ENCODE measurements at places on chromosomes 3 and 15.
A peak's percentile ranks its signal among the peaks of the same experiment; 100 is the strongest.

- H3K4me1 ChIP-seq: peaks cover 15% of the 10 kb centered on the region
- no peak overlapping the region for H3K4me3 ChIP-seq
- no peak for DNase-seq
- H3K27ac ChIP-seq: no peak overlapping the region
- H3K27me3 ChIP-seq: no peaks in the 10 kb centered on the region
- peaks cover 23% of the 10 kb centered on the region for H3K36me3 ChIP-seq
These were observed 66.3 kb downstream of the LPP start for GRCh38 chr3:188220097-188220788.

- peak overlapping the region; percentile 96 for H3K27ac ChIP-seq
- H3K4me1 ChIP-seq: peaks cover 41% of the 10 kb centered on the region
- DNase-seq: no peak
- peak overlapping the region; percentile 34 for H3K4me3 ChIP-seq
These were observed 33.0 kb upstream of the GNB5 start for GRCh38 chr15:52224211-52224610.

- peak; percentile 25 for DNase-seq
- H3K27me3 ChIP-seq: no peaks in the 10 kb centered on the region
- H3K27ac ChIP-seq: peak overlapping the region; percentile 80
- H3K36me3 ChIP-seq: peaks cover 12% of the 10 kb centered on the region
- H3K4me1 ChIP-seq: peaks cover 31% of the 10 kb centered on the region
These were observed 694 bp downstream of the ABTB1 start for GRCh38 chr3:127673191-127674100.

- no peaks in the 10 kb centered on the region for H3K36me3 ChIP-seq
- H3K4me1 ChIP-seq: no peaks in the 10 kb centered on the region
- peaks cover 3% of the 10 kb centered on the region for H3K27me3 ChIP-seq
- no peak overlapping the region for H3K4me3 ChIP-seq
- H3K27ac ChIP-seq: no peak overlapping the region
These were observed 107.4 kb upstream of the IL12A start for GRCh38 chr3:159881208-159881607.

DNA sequence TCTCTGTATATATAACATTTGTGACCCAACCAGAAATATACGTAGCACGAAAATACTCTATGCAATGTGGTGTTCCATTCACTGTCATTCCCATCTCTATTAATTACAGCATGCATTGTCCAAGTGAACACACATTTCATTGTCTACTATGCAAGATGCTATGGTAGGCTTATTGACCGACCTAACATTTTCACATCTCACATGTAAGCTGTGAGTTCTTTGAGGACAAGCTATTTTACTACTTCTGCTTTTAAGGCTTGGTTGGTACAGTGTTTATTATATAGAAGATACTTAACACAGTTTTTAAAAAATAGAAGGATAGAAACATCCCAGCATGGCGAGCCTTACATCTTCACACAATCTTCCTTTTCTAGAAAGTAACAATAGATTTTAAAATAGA lies 164.4 kb downstream of the KLHL25 start:
- no peaks in the 10 kb centered on the region for H3K27me3 ChIP-seq
- H3K27ac ChIP-seq: peak overlapping the region; percentile 80
- DNase-seq: no peak
- H3K36me3 ChIP-seq: peaks cover 23% of the 10 kb centered on the region

DNA sequence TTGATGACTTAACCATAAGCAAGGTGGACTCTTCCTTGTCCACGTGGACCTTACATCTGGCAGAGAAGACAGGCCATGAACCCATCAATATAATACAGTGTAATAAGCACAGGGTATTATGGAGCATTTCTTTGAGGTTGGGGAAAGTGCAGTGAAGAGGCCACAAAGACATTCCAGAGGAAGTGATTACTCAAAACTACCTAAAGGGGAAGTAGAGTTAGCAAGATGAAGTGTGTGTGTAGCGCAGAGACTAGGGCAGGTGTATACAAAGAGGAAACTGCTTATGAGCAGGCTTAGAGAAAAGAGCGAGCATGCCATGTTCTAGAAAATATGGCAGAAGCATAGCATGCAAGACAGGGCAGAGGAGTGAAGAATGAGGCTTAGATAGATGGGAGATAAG lies 17.9 kb downstream of the CP start:
- no peak for DNase-seq
- H3K27ac ChIP-seq: peak overlapping the region; percentile 36
- peaks cover 12% of the 10 kb centered on the region for H3K4me1 ChIP-seq
- H3K4me3 ChIP-seq: peak overlapping the region; percentile 48

- H3K27me3 ChIP-seq: no peaks in the 10 kb centered on the region
- no peak overlapping the region for H3K27ac ChIP-seq
- no peaks in the 10 kb centered on the region for H3K36me3 ChIP-seq
- H3K4me1 ChIP-seq: no peaks in the 10 kb centered on the region
- DNase-seq: no peak
These were observed 480.5 kb downstream of the OTOL1 start for GRCh38 chr3:161977063-161977462.

DNA sequence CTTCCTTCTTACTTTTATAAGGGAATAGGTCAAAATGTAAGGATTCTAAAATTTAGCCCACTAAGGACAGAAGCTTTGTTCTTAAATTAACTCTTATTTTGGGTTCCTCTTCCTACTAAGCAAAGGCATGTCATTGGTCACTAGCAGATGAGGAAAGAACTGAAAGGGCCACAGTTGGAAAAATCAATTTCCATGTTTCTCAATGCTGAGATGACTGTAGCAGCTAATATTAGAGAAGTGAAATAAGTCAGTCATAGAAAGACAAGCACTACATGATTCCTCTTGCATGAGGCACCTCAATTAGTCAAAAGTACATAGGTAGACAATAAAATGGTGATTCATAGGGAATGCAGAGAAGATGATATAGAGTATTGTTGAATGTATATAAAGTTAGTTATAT lies 353.7 kb downstream of the RSL24D1 start:
- no peak overlapping the region for H3K4me3 ChIP-seq
- H3K27ac ChIP-seq: no peak overlapping the region
- H3K4me1 ChIP-seq: no peaks in the 10 kb centered on the region
- H3K27me3 ChIP-seq: no peaks in the 10 kb centered on the region
- DNase-seq: no peak

- H3K4me1 ChIP-seq: peaks cover 46% of the 10 kb centered on the region
- H3K36me3 ChIP-seq: peaks cover 8% of the 10 kb centered on the region
- H3K4me3 ChIP-seq: peak overlapping the region; percentile 96
These were observed 2.5 kb downstream of the KLF13 start for GRCh38 chr15:31328969-31329639.

- H3K4me1 ChIP-seq: peaks cover 6% of the 10 kb centered on the region
- no peak for DNase-seq
- H3K27ac ChIP-seq: no peak overlapping the region
- no peaks in the 10 kb centered on the region for H3K36me3 ChIP-seq
- H3K4me3 ChIP-seq: peak overlapping the region; percentile 63
These were observed 14.3 kb upstream of the ADPGK start for GRCh38 chr15:72797834-72798233.

- H3K4me3 ChIP-seq: no peak overlapping the region
- H3K27me3 ChIP-seq: no peaks in the 10 kb centered on the region
- DNase-seq: no peak
- no peak overlapping the region for H3K27ac ChIP-seq
- H3K36me3 ChIP-seq: no peaks in the 10 kb centered on the region
These were observed 370.1 kb downstream of the LRTM1 start for GRCh38 chr3:54557538-54558428.

- no peaks in the 10 kb centered on the region for H3K4me1 ChIP-seq
- H3K36me3 ChIP-seq: no peaks in the 10 kb centered on the region
- H3K4me3 ChIP-seq: no peak overlapping the region
- H3K27me3 ChIP-seq: peaks cover 7% of the 10 kb centered on the region
- DNase-seq: no peak
These were observed 204.4 kb upstream of the C2CD4B start for GRCh38 chr15:62369454-62369853.

- H3K27me3 ChIP-seq: no peaks in the 10 kb centered on the region
- H3K4me3 ChIP-seq: no peak overlapping the region
- peak overlapping the region; percentile 18 for H3K27ac ChIP-seq
- H3K4me1 ChIP-seq: peaks cover 28% of the 10 kb centered on the region
- no peak for DNase-seq
These were observed 32.6 kb upstream of the SPTBN5 start for GRCh38 chr15:41926185-41927056.

GRCh38 chr15:41978534-41978933 lies 6.2 kb upstream of the EHD4 start:
- H3K27ac ChIP-seq: no peak overlapping the region
- no peak for DNase-seq
- H3K36me3 ChIP-seq: no peaks in the 10 kb centered on the region
- H3K4me3 ChIP-seq: no peak overlapping the region

DNA sequence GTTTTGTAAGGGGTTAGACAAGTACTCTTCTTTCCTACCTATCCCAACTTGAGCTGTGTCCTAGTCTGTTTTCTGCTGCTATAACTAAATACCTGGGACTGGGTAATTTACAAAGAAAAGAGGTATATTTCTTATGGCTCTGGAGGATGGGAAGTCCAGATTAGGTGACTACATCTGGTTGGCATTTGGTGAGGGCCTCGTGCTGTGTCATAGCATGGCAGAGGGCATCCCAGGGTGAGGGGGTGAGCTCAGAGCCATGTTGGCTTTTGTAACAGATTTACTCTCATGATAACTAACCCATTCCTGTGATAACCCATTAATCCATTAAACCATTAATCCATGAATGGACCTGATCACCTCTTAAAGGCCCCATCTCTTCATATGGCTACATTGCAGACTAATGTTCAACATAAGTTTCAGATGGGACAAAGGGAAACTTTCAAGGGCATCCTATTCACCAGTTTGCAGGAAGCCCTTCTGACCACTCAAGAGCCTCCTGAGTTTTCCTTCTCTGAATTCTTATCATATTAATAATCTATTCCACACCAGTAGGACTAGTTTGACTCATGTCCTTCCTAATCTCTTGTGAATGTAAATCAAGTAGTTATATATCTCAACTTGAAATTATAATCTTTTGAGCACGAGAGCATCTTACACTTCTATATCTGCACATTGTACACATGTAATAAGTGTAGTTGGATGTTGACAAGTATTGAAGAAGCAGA lies 185.7 kb upstream of the ZPLD1 start:
- no peaks in the 10 kb centered on the region for H3K36me3 ChIP-seq
- no peak for DNase-seq
- no peak overlapping the region for H3K4me3 ChIP-seq
- H3K27ac ChIP-seq: no peak overlapping the region

DNA sequence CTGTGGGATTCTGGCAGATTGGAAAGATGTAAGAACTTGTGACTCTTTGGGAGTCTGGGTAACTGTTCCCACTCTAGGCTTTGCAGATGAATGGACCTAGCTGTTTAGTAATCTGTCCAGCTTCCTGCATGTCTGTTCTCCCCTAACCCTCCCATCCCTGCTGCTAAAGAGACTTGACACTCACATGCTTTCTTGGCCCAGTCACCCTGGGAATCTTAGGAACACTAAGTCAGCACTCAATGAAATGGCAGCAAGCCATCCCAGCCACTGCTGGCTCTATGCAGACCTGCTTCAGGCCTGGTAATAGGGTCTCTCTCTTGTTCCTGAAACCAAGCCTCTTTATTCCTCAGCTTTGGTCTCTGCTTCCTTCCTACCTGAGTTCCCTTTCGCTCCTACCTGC lies 63.7 kb upstream of the THSD4 start:
- no peak for DNase-seq
- H3K27ac ChIP-seq: no peak overlapping the region
- H3K4me3 ChIP-seq: no peak overlapping the region
- no peaks in the 10 kb centered on the region for H3K4me1 ChIP-seq
- no peaks in the 10 kb centered on the region for H3K27me3 ChIP-seq

DNA sequence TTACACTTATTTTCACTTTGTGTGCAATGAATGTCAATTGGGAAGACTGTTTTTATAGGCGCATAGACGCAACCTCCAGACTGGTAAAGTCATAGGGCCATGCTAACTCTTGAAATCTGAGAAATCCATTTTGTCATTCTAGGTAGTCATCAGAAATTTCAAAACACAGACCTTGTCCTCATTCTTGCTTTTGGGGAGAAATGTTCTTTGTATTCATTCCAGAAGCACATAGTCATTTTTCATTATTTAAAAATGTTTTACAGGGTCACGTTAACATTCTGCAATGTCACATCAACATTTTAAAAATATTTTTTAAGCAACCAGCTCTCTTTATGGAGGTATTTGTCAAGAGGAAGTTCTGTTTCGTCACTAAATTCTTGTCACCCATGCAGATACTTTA lies 898.4 kb downstream of the PDCD6IP start:
- H3K27me3 ChIP-seq: peaks cover 2% of the 10 kb centered on the region
- H3K4me1 ChIP-seq: no peaks in the 10 kb centered on the region
- no peaks in the 10 kb centered on the region for H3K36me3 ChIP-seq
- H3K4me3 ChIP-seq: no peak overlapping the region
- no peak overlapping the region for H3K27ac ChIP-seq

- peaks cover 48% of the 10 kb centered on the region for H3K4me1 ChIP-seq
- no peak for DNase-seq
- H3K4me3 ChIP-seq: peak overlapping the region; percentile 59
- H3K27ac ChIP-seq: peak overlapping the region; percentile 97
These were observed 13.3 kb upstream of the LMAN1L start for GRCh38 chr15:74799255-74799855.

DNA sequence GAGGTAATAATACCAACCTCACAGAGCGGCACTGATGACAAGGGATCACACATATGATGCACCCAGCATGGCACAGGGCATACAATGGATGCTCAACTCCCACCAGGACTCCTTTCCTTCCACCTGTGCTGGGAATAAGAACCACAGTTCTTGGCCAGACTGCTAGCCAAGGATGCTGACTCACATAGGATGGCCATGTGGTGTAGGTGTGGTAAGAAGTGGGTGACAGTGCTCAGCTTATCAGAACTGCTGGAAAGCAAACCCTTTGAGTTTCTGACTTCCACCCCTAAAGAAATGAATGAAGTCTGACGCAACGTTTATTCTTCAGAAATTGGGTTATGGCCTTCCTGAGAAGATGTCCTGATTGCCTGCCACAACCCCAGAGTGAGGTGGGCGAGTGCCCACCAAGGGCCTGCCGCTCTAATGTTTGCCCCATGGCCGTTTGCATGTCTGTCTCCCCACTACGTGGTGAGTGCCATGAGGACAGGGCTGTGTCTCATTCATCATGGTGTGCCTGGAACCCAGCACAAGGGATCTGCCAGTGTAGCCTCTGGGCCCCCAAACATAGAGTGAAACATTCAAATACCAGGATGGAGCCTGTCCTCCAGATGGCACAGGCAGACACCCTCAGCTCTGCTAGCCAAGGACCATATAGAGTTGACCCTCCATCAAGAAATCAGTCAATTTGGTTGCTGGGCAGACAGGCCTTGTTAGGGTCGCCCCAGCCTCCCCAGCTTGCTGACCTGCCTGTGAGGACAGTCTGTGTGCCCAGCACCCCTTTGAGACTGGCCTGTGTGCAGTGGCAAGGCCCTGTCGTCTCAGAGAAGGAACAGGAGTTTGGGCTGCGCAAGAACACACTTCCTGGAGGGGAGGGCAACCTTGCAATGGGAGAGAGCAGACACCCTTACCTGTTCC lies 57.6 kb upstream of the SLCO2A1 start:
- no peak overlapping the region for H3K27ac ChIP-seq
- no peaks in the 10 kb centered on the region for H3K36me3 ChIP-seq
- H3K4me3 ChIP-seq: no peak overlapping the region
- peaks cover 4% of the 10 kb centered on the region for H3K27me3 ChIP-seq
- DNase-seq: no peak

GRCh38 chr3:21618695-21619094 lies 132.3 kb downstream of the ZNF385D start:
- no peaks in the 10 kb centered on the region for H3K4me1 ChIP-seq
- H3K27ac ChIP-seq: no peak overlapping the region
- no peak overlapping the region for H3K4me3 ChIP-seq
- no peaks in the 10 kb centered on the region for H3K36me3 ChIP-seq
- H3K27me3 ChIP-seq: no peaks in the 10 kb centered on the region

Measured in memory B cell (primary cell).